Fibroblast of pulmonary artery (primary cell): ENCODE measurements at places on chromosomes 7 and 10.

GRCh38 chr7:4621396-4621795, 60.7 kb upstream of the FOXK1 start:
- peak; percentile 17 for DNase-seq

GRCh38 chr10:62554632-62555199, 180.5 kb downstream of the ZNF365 start:
- DNase-seq: peak; percentile 72

DNA sequence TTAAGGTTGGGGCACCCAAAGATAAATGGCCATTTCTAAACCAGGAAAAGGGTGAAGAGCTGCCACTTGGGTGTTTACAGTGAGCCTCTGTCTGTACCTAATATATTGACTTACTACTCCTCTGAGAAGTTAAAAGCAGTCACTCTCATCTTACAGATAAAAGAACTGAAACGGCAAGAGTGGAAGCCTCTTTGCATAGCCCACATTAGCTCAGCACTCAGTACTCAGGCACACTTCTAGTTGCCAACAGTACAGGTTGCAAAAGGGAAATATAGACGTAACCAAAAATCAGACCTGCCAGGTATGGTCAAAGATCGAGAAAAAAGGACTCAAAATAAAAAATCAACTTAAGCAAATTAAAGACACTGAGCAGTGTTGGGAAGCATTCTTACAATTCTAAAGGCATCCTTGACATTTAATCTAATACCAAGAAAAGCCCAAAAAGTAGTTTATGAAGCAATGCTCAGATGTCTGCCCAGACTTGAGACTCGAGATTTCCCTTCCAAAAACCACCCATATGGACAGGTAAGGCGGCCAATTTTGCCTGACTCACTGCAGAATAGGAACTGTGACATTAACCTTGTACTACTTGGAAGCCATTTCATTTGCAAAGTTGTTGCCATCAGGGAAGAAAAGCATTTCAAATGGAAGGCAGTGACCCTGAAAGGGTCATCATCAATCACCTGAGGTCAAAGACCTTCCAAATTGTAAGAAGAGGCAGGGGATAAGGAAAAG, 139.3 kb downstream of the SLC25A13 start:
- DNase-seq: no peak

DNA sequence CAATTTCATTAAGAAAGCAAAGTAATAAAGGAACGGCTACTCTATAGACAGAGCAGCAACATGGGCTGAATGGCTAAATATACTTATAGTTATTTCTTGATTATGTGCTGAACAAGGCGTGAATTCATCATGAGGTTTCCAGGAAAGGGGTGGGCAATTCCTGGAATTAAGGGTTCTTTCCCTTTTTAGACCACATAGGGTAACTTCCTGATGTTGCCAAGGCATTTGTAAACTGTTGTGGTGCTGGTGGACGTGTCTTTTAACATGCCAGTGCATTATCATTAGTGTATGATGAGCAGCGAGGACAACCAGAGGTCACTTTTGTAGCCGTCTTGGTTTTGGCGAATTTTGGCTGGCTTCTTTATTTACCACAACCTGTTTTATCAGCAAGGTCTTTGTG, 28.5 kb upstream of the ZMYND11 start:
- DNase-seq: no peak

GRCh38 chr7:40716052-40716451, 581.2 kb downstream of the SUGCT start:
- peak; percentile 41 for DNase-seq

DNA sequence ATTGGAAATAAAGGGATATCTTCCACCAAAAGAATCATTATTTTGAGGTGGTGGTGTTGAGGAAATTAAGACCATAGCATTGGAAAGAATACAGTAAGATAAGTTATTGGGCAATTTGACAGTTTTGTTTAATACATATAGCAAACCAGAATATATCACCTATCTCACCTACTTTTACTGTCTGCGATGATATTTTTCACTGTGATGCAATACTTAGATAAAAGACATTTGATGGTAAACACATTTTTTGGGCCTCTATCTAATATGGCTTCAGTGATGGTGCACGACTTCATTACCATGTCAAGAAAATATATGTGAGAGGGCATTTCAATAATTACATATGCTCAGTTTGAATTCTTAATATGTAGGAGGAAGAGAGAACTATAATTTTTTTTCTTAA, 93.7 kb upstream of the MAGI2 start:
- no peak for DNase-seq

GRCh38 chr7:157299613-157300368, 37.0 kb upstream of the DNAJB6 start:
- no peak for DNase-seq

- peak; percentile 61 for DNase-seq
Observed at GRCh38 chr10:71598621-71599055, 120.9 kb downstream of the C10orf105 start.

DNA sequence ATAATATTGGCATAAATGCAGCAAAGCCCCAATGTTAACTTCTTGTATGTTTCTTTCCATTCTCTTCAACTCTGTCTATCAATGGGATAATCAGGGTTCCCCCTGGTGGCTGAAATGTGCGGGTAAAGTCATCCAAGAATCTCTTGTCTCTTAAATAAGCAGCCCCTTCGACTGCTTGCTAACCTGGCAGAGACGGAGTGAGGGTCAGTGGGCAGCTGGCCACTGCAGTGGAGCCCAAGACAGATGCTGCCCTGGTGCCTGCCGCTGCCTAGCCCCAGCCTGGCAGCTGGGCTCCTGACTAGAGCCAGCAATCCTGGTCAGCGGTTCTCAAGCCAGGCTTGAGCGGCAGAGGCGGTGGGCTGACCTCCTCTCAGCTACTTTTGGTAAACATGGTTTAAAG, 248.9 kb downstream of the COBL start:
- DNase-seq: peak; percentile 85

DNA sequence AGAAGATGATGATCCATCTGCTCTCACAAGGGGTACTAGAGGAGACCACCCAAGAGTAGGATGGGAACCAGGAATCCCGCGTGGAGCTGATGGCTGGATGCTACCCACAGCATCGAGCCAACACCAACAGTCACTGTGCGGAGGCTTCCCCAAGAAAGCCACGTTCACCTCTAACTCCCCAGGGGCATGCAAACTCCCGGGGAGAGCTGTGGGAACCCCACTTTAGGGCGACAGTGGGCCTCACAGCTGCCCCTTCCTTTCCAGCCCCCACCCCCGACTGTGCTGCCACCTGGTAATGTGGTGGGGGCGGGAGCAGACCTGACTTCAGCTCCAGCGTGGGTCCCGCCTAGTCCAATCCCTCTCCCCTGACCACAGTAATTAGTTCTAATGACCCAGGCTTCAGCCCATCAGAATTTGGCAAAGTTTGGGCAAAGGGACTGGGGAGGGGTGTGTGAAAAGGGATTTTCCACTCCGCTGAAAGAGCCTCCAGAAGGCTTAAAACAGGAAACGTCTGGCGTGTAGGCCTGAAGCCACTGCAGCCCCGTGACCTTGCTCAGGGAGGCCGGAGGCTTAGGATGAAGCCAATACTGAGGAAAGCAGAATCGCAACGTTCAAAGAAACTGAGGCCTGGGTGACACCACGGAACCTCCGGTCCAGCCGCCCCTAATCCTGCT, 20.3 kb downstream of the ASB13 start:
- DNase-seq: no peak

- no peak for DNase-seq
Observed at GRCh38 chr10:3108033-3108432, 40.7 kb downstream of the PFKP start.

DNA sequence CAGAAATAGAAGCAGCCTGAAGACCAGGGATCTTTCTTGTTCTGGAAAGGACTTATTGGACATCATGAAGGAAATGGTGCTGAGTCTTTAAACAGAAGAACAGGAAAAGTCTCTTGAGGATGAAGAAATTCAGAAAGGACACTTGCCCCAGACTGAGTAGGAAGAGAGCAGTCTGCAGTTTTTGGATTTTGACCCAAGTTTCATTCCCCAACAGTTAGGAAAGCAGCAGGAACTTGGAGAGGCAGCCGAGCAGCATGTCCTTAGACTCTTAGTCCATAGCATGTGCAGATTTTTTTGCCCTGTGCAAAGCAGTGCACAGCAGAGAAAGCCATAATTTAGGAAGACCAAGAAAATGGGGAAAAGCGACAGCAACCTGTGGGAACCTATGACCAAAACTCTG, 927.2 kb upstream of the AUTS2 start:
- no peak for DNase-seq

GRCh38 chr7:129370812-129371211, 63.4 kb upstream of the STRIP2 start:
- no peak for DNase-seq

DNA sequence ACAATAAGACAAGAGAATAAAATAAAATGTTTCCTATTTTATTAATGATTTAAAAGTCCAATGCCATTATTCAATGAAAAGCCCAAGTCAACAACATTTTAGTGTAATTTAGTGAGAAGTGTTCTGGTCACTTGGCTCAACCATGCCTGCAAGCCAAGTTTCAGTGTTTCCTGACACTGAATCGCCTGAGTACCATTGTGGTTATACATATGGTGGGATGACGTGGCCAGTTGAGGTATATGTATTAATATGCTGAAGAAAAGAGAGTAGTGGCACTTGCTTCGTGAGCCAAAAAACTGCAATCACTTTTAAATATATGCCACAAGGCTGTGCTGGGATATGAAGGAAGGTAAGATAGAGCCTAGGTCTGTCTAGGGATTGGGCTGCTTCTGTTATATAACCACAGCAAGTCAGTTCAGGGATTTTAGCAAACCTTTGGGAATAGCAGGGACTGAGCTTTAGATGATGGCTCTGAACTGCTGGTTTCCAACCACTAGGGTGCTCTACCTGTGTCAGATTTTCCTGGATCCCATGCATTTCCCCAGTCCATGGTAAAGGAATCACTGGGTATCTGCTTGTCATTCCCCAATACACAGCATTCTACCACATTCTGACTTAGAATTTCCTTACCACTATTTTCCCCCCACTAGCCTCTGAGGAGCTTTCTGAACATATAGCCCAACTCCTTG, 214.0 kb upstream of the PRPS1L1 start:
- no peak for DNase-seq

GRCh38 chr7:155002411-155003091, 373 bp downstream of the PAXIP1 start:
- no peak for DNase-seq

DNA sequence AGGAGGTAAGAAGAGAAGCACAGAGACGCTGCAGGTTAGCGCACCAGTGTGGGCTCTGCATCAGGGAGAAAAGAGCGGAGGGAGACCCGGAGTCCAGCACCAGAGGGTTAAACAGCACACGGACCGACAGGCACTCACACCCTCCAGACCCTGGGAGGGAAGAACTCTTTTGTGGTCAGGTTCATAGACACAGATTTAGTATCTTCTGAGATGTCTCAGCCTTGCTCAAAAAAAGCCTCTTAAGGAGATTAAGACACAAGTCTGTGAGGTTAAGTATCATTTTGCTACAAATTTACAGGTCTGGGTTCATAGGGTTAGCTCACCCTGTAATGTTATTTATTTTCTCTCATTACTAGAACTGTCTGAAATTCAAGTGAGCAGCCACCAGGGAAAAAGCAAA, 16.8 kb upstream of the NDST2 start:
- no peak for DNase-seq

DNA sequence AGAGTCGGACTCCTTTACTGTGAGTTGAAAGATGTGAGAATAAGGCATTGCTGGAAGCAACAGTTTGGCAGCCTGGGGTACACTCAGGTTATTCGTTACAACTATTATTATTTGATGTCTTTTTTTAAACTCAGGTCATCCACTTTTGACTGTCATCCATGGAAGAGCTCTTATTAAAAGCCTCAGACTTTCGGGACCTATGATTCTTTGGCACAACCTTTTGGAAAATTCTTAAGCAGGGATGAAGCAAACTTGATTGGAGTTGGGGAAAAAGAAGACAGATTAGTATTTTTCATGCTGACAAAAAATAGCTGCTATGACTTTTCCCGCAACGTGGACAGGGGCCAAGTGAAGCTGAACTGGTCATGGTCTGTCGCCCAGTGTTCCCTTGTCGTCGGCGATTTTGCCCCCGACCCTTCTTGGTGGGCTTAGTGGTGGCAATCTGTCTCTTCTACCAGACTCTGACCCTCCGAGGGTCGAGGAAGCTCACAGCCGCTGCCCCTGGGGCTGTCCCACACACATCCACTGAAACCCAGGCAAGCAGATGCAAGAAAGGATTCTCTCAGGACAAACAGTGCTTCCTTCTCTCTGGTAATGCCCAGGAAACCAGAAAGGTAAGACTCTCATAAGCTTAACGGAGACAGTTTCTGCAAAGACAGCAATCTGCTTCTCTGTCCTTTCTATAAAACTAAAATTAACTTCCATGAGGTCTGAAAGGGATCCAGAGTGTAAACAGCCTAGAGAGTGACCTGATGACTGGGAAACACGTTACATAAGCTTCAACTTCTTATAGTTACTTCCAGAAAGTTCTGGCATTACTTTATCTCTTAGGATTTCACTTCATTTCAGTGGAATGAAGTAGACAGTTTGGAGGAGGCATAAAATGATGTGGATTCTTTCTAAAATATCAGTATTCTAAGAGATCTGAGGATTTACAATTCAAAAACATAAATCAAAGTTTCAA, 1.0 kb downstream of the CPED1 start:
- DNase-seq: peak; percentile 43
